ENCODE measurements at places on chromosomes 6 and 20.

DNA sequence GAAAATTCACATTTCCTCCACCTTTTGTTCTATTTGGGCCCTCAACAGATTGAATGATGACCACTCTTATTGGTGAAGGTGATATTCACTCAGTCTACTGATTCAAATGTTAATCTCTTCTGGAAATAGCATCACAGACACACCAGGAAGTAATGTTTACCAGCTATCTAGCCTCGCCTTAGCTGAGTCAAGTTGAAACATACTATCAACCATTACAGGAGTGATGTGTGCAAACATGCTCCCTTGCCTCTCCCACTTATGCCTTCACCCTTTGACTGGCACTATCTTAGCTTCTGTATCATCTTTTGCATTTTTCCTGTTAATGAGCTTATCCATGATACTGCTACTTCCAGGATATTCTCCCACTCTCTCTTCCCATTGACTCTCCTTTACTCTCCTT is 191.9 kb downstream of the CENPW start:
- no peak for DNase-seq

GRCh38 chr20:47392015-47392720 is 35.7 kb upstream of the ZMYND8 start:
- DNase-seq, result peak; percentile 93

GRCh38 chr6:106318061-106318460 is 7.5 kb downstream of the ATG5 start:
- DNase-seq, result no peak

DNA sequence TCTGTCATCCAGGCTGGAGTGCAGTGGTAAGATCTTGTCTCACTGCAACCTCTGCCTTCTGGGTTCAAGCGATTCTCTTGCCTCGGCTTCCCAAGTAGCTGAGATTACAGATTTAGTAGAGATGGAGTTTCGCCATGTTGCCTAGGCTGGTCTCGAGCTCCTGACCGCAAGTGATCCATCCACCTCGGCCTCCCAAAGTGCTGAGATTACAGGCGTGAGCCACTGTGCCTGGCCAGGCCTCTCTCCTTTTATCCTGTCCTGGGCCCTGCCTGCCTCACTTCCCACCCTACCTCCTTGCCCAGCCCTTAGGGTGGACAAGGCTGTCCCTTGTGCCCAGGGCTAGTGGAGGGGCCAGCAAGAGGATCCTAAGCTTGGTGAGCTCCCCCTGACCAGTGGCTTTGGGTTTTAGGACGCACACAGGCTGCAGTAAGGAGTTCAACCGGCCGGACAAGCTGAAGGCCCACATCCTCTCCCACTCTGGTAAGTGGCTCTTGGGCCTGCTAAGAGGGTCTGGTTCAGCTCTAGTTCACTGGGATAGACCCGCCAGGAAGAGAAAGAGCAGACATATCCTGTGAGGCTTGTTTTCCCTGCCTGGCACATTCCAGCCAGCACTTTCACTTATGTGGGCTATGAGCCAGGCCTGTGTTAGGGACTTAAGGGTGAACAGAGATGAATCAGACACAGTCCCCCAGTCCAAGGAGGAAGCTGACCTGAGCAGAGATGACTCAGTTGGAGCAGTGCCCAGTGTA is 21.9 kb upstream of the CHMP4B start:
- DNase-seq, result peak; percentile 97

DNA sequence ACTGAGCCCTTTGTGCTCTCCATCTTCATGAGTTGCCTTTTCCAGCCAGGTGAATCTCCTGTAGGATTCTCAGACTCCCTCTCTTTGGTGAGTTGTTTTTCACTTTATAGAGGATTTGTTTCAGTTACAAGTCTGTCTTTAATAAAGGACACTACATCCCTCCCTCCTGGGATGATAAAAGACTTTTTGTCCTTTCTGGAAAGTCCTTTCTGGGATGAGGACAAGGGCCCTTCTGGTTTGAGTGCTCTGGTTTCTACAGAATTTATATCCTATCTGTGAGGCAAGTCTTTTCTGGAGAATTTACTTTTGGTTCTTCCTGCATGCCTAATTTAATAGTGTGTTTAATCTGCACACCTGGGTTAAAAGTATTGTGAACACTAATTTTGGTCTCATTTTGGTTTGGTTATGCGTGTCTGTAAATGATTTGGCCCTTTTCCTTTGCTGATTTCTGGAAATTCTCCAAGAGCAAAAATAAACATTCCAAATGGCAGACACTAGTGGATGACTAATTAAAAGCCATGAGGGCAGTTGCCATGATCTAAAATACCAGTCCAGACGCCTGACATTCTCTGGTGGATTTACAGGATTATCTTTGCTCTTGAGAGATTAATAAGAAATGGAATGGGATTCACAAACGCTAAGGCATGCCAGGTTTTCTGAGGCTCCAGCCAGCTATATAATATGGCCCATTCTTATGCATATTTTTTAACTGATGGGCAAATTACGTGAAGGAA is 44.8 kb downstream of the TCP11 start:
- DNase-seq, result no peak

GRCh38 chr6:6610031-6610591 is 21.6 kb downstream of the LY86 start:
- DNase-seq, result no peak

DNA sequence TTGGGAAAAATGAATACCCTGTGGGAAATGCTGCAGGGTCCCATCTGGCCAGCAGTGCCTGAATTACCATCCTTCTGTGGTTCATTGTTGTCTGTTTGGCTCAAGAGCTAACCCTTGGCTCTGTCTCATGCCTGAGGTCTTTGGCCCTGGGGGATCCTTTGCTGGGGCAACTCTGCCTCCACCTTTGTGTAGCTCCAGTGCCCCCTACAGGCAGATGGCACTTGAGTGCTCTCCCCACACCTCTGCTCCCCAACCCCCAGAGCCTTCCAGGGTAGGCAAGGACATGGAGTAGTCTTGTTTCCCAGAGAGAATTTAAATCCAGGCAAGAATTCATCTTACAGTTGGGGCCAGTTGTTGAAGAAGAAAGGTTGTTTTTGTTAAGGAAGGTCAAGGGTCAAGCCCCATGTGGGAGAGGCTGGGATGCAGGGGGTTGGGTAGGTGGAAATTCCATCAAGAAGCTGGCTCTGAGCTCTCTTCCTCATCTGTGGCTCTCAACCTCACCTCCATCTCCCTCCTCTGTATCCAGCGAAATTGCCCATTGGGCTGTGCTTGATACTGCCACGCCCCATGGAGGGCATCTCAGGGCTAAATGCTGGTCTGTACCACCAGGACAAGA is 44.2 kb downstream of the ZNF831 start:
- no peak for DNase-seq

DNA sequence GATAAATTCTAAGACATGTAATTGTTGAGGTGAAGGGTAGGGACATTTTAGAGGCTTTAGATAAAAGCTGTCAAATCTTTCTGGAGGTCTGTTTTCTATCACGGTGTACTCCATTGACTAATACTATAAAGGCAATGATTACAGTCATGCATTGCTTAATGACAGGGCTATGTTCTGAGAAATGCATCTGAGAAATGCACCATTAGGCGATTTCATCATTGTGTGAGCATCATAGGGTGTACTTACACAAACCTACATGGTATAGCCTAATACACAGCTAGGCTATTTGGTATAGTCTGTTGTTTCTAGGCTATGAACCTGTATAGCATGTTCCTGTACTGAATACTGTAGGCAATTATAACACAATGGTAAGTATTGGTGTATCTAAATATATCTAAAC is 71.3 kb upstream of the FYN start:
- DNase-seq, result no peak

- DNase-seq, result no peak
Measured at GRCh38 chr6:4265740-4266139, 130.4 kb upstream of the ECI2 start.

- no peak for DNase-seq
Measured at GRCh38 chr6:123527406-123527805, 109.3 kb downstream of the TRDN start.

Data from keratinocyte (primary cell).